ENCODE measurements at places on chromosomes 11 and 22. TPM values are rescaled to one million over a fixed set of nuclear protein-coding genes. Genes with fewer than 3 reads are reported as not detected.
A peak's percentile ranks its signal among the peaks of the same experiment; 100 is the strongest.

Gene GSTT2
- total RNA-seq, result not detected

GRCh38 chr11:8223513-8223900 is 40.2 kb downstream of the LMO1 start:
- peak; percentile 24 for DNase-seq

GRCh38 chr11:134609361-134610115 is 197.5 kb upstream of the B3GAT1 start:
- no peak for DNase-seq

GRCh38 chr11:45267652-45268299 is 18.4 kb downstream of the SYT13 start:
- no peak for DNase-seq

DNA sequence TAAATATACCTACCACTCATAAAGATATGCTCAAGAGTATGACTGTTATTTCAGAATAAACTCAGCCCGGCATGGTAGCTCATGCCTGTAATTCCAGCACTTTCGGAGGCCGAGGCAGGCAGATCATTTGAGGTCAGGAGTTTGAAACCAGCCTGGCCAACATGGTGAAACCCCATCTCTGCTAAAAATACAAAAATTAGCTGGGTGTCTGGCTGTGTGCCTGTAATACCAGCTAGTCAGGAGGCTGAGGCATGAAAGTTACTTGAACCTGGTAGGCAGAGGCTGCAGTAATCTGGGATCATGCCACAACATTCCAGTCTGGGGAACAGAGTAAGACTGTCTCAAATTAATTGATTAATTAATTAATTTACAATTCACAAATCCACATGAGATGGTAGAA is 208.2 kb upstream of the PDGFD start:
- no peak for DNase-seq

Measured in activated T-cell treated with anti-CD3 and anti-CD28 coated beads, Interleukin-2, amount 50 U/mL, for 72 hours (primary cell).